Activated CD4-positive, alpha-beta memory T cell treated with anti-CD3 and anti-CD28 coated beads, Interleukin-2, amount 10 ng/mL, durations not matched to agents 7 days and 5 days (primary cell): ENCODE measurements at places on chromosomes 1 and 21. TPM values are rescaled to one million over a fixed set of nuclear protein-coding genes. Genes with fewer than 3 reads are reported as not detected.

- no peak for DNase-seq
Observed at GRCh38 chr1:178291166-178291565, 197.3 kb downstream of the RASAL2 start.

- no peak for DNase-seq
Observed at GRCh38 chr1:9881838-9882249, 28.2 kb downstream of the CTNNBIP1 start.

DNA sequence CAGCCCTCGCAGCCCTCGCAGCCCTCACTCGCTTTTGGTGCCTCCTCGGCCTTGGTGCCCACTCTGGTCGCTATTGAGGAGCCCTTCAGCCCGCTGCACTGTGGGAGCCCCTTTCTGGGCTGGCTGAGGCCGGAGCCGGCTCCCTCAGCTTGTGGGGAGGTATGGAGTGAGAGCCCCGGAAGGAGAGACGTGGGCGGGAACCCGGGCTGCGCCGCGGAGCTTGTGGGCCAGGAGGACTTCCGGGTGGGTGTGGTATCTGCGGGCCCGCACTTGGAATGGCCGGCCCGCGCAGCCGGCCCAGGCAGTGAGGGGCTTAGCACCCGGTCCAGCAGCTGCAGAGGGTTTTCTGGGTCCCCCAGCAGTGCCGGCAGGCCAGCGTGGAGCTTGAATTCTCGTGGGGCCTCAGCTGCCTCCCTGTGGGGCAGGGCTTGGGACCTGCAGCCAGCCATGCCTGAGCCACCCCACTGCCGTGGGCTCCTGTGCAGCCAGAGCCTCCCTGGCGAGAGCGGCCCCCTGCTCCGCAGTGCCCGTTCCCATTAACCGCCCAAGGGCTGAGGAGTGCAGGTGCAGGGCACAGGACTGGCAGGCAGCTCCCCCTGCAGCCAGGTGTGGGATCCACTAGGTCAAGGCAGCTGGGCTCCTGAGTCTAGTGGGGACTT, 9.9 kb upstream of the CFHR2 start:
- no peak for DNase-seq

- DNase-seq, result no peak
Observed at GRCh38 chr1:232643251-232643650, 13.3 kb upstream of the SIPA1L2 start.

DNA sequence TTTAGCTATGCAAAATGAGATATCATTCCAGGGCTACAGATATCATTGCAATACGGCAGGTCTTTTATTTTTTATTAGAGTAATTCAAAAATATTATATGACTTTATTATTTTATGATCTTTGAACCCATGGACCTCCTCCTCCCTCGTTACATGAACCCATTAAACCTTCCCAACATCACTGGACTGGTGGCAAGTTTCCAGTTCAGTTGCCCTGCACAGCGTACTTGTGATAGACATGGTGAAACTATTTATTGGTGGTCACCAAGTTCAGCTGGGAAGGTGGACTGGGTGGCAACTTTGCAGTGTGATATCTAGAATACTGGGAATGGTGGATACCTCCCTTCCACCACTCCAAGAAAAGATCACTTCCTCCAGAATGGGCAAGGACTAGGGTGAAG, 52.5 kb downstream of the SLC30A10 start:
- DNase-seq, result no peak

DNA sequence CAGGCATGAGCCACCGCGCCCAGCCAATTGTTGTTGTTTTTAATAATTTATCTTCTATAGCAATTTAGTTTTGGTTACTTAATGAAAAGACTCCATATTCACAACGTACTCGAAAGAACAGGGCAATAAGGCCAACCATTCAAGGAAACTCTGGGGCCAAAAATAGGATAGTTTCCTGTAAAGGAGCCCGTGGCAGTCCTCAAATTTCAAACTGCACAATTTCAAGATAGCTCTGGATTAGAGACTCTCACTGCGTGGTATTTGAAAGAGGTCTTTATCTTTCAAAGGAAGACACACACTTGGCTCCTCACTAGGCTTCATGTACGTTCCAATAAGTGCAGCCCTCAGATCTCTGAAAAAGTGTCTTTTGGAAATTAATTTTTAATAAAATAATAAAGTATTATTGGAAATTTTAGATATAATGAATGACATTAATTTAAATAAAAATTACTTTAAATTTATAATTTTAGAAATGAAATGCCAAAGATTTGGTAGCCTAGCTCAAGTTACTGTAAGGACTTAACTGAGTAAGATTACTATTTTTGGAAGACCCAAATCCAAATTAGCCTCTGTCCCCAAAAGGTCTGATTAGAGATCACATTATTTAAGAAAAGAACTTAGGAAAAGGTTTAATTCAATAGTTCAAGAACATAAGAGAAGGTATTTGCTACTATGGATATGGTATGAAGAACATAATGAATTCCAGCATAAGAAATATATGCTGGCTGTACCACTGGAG, 22.7 kb upstream of the DONSON start:
- DNase-seq, result no peak

DNA sequence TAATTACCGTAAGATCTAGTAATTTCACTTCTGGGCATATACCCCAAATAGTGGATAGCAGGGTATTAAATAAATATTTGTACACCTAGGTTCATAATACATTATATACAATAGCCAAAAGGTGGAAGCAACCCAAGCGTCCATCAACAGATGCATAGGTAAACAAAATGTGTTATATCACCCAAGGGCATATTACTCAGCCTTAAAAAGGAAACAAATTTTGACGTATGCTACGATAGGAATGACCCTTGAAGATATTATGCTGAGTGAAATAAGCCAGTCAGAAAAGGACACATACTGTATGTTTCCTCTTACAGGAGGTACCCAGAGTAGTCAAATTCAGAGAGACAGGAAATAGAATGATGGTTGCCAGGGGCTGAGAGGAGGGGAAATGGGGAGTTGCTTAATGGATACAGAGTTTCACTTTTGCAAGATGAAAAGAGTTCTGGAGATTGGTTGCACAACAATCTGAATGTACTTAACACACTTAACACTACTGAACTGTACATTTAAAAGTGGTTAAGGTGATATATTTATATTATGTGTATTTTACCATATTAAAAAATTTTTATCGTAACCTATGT, 36.6 kb upstream of the KCTD3 start:
- DNase-seq, result no peak

GRCh38 chr1:119631433-119632102, 16.5 kb downstream of the ZNF697 start:
- no peak for DNase-seq

- no peak for DNase-seq
Observed at GRCh38 chr21:28693476-28693875, 299.2 kb downstream of the LTN1 start.

DNA sequence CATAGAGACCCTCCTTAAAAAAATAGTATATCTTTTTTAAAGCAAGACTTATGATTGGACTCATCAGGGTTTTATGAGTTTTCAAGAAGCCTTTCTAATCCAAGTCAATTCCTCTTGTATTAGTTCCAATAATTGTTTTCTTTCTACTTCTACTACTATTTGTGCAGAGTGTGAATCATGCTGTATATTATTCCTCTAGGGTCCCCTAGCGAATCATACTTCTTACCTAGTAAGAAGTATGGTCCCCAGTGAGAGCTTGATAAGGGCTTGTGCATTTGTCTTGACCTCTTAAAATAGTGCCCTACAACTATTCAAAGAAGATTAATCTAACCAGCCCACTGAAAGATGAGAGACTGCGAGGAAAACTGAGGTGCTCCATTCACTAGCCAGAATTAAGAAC, 715.7 kb upstream of the ZP4 start:
- no peak for DNase-seq

DNA sequence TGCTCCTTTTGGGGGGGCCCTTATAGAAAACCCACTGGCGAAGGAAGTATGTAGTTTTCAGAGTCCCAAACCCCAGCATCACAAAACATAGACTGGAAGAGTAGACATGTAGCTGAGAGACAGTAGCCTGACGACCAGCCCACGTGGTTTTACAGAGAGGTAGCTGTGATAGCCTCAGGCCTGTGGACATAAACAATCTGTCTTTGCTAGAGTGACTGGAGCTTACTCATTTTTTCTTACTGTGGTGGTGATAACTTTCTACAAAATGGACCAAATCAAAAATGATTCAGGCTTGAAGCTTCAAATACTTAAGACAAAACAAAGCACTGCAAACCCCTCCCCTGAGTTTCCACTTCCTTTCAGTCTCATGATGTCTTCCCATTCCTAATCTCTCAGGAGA, 497.0 kb downstream of the RWDD3 start:
- DNase-seq, result no peak

DNA sequence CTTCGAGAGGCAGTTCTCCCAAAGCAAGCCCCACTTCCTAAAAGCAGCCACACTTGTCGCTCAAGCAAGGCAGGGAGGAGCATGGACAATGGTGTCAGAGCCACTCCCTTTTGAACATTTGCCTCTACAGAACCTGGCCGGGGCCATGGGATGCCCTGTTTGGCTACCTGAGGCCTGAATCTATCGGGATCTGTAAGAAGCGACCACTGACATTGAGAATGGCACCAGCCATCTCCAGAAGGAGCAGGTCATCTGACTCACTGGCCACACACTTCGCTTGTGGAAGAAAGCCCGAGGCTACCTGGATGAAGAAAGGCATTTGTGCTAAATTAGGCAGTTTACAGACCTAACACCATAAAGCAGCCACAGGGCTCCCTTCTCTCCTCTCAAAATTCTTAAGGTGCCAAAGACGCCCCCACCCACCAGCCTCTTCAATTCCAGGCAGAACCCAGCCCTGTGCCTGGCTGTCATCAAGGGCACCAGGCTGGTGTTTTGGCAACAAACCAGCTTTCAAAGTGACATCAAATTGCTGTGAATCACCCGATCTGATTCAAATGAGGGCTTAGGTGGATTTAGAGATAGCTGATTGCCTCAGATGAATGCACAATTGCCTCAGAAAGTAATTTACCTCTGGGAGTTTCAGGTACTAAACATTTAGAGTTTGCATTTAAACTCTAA, 104.8 kb downstream of the ETS2 start:
- DNase-seq, result no peak

DNA sequence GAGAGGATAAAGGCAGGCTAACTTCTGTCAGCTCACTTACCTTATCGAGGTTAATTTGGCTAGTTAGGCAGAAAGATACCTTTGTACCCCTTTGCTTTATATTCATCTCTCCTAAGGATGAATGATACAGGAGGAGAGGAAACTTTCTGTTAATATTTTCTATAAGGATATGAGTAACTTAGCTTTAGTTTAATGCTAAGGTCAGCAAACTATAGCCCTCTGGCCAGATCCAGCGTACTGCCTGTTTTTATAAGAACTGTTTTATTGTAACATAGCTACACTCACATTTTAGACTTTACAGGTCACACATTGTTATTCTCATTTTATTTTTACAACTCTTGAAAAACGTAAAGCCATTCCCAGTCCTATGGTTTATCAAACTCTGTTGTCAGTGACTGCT, 18.1 kb downstream of the DHX9 start:
- no peak for DNase-seq

- no peak for DNase-seq
Observed at GRCh38 chr1:34694383-34694782, 60.5 kb upstream of the GJB5 start.

The NBPF4 gene
- not detected for total RNA-seq

The LCE2B gene
- not detected for total RNA-seq

The CLCNKB gene
- total RNA-seq, result not detected

The KCNH1 gene
- total RNA-seq, result not detected

The PPFIA4 gene
- 28.9 TPM for total RNA-seq

The TTC22 gene
- total RNA-seq, result 20.9 TPM

The OR2M3 gene
- not detected for total RNA-seq

The SELP gene
- total RNA-seq, result 0.45 TPM

The CYP4B1 gene
- not detected for total RNA-seq
